ENCODE measurements at places on chromosomes 16 and 17.

DNA sequence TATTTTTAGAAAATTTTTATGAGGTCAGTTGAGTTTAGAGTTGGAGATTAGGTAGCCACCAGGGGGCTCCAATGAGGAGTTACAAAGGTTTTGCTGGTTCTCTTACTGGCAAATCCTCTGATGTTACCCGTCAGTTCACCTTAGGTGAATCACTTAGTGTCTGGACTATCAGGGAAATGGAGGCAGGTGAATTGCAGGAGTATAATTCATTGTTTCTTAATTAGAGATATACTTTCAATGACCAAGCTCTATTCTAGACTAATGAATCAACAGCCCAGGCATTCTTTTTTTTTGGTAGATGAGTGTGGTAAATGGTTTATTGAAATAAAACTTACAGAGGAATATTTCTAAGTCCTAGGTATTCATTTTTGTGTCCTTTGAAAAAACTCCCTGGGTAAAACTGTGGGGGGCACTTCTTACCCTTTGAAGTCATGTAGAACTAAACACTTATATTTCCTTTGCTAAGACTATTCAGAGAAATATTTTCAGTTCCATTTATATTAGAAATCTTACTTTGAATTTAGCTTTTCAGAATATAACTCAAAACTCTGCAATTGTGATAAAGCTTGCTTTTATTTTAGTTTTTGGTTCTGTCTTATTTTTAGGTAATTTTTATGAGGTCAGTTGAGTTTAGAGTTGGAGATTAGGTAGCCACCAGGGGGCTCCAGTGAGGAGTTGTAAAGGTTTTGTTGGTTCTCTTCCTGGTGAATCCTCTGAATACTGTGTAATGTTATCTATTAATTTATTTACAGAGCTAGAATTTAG, 17.7 kb downstream of the PSMD11 start:
- peak; percentile 58 for DNase-seq

DNA sequence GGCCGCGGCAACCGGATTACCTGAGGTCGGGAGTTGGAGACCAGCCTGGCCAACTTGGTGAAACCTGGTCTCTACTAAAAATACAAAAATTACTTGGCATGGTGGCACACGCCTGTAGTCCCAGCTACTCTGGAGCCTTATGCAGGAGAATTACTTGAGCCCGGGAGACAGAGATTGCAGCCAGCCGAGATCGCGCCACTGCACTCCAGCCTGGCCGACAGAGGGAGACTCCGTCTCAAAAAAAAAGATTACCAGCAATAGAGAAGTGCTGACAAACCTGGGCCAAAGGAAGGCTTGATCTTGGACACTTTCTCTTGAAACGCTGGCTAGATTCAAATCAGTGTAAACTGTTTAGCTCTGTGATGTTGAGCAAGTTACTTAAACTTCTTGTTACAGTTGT, 4.3 kb downstream of the MT1H start:
- DNase-seq: peak; percentile 53

GRCh38 chr17:2634361-2634960, 41.0 kb downstream of the PAFAH1B1 start:
- DNase-seq: no peak

GRCh38 chr17:43524945-43525575, 21.1 kb downstream of the ETV4 start:
- no peak for DNase-seq

DNA sequence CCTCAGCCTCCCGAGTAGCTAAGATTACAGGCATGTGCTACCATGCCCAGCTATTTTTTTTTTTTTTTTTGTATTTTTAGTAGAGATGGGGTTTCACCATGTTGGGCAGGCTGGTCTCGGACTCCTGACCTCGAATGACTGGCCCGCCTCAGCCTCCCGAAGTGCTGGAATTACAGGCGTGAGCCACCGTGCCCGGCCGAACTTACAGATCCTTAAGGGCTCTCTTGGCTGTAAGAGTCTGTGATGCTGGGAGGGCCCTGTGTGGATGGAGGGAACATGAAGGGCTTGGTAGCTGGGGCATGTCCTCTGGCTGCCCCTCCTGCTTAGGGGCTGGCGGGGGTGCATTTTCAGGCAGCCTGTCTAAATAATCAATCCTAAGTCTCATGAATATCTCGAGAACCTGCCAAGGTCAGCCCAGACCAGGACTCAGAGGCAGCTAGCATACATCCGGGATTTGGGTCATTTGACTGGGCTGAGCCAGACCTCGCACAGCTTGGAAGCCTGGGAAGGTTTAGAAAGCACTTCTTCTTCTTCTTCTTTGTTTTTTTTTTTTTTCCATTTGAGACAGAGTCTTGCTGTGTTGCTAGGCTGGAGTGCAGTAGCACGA, 17.1 kb downstream of the SPNS3 start:
- DNase-seq: no peak

DNA sequence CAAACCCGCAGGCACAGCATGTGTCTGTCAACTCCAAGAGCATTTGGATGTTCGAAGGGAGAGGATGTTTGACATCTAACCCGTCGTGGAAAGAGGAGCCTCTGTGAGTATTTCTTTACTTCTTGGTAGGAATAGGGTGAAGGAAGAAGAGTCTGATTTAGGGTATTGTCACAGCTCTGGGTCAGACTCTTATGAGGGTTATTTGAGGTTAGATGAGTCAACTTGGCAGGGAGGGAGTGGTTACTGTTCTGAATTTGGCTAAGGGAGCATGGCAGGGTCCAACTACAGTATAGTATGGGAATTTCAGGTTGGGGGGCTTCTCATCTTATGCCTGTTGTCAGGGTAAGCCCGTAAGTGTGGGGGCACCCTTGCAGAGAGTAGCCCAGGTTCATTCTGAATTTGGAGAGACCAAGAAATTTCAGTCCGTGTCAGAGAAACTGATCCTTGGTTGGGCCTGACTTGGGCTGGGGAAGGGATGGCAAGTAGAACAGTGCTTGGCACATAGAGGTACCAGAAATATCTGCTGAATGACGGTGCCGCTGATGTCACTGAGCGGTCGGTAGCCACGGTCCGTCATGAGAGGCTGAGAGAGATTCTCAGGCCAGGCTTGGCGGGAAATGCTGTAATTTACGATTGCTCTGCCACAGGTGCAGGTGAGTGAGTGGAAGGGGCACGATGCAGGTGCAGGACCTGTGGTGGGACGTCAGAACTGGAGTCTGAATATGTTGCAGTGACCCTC, 43.2 kb downstream of the MYH3 start:
- no peak for DNase-seq

GRCh38 chr17:81381632-81382577, 13.4 kb upstream of the BAHCC1 start:
- no peak for DNase-seq

DNA sequence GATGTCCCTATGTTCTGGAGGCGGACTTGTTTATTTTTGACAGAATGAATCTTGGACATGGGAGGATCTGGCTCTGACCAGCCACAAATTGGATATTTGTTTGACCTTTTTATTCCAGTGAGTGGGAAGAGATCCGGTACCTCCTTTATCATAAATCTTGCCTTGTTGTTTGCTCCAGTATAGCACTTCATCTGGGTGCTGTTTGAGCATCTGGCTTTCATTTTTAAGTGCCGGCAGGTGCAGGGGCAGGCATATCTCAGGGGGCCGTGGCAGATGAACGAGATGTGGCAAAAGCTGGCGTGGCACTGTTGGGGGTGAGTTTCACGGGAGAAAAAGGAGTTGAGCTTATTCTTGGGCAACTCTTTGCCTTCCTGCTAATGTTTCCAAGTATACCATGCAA, 37.8 kb downstream of the MSI2 start:
- DNase-seq: no peak

DNA sequence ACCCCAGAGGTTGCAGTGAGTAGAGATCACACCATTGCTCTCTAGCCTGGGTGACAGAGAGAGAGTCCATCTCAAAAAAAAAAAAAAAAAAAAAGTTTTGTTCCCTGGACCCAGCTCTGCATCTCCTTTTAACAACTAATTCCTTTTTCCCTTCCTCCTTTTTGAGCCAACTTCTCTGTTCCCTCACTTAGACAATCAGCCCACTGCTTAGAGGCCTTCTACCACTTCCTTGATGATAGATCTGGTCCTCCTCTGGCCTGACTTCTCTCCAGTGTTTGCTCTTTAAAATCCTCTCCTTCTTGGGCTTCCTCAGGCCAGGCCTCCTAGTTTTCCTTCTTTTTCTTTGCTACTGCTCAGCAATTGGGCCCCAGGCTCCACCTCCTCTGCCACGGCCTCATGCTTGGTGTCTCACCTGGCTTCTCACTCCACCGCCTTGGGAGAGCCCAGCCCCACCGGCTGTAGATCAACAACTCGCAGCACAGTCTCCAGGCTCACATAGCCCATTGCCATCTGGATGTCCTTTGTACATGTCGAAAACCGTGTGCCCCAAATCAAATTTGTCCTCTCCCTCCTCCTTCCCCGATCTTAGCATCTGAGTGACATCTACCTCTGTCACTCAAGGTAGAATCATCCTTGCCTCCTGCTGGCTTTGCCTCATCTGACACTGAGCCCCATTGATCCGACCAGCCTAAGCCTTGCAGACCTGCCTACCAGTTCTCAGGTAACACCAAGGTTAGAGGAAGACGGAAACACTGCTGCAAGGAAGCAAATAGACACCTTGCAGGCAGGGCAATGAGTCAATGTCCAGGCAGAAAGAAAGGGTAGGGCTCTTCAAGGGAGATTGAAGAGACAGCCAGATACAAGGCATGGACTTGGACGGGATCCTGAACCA, 17.4 kb downstream of the ARHGAP27 start:
- DNase-seq: peak; percentile 58

- DNase-seq: no peak
These were observed 325.8 kb downstream of the CBLN1 start for GRCh38 chr16:48955837-48956236.

DNA sequence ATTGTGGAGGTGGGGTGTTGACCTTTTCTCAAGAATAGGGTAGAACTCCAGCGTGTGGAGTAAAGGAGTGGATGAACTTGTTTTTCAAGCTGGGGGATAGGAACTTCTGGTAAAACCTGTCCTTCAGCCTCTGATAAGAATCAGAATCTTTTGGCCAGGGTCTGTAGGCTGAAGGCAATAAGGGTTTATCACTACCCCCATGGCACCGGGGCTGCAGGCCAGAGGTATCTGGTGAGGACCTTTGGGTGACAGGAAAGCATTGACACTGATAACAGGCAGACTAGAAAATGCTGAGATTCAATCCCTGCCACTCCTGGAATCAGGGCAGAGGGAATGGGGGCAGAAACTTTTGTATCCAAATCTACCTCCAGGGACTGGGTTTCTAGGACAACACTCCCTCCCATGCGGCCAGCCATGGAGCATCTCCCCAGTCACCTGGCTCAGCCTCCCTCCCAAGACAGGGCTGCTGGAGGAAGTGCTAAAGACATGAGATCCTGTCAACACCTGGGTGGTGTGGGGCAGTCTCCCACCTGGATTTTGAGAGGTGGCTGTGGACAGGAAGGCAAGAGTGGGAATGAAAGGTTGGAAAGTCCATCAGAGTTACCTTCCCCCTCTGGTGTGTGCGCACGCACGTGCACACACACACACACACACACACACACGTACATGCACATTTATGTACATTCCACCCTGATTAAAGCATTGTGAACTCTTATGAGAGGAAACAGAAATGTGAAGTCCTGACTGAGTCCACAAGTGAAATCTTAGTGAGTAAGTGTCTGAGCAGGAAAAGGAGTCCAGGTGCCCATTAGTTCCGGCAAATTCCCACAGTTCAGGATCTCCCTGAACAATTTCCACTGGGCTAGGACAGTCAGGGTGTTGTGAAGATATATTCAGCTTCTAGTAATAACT, 53.1 kb upstream of the MARCHF10 start:
- no peak for DNase-seq

DNA sequence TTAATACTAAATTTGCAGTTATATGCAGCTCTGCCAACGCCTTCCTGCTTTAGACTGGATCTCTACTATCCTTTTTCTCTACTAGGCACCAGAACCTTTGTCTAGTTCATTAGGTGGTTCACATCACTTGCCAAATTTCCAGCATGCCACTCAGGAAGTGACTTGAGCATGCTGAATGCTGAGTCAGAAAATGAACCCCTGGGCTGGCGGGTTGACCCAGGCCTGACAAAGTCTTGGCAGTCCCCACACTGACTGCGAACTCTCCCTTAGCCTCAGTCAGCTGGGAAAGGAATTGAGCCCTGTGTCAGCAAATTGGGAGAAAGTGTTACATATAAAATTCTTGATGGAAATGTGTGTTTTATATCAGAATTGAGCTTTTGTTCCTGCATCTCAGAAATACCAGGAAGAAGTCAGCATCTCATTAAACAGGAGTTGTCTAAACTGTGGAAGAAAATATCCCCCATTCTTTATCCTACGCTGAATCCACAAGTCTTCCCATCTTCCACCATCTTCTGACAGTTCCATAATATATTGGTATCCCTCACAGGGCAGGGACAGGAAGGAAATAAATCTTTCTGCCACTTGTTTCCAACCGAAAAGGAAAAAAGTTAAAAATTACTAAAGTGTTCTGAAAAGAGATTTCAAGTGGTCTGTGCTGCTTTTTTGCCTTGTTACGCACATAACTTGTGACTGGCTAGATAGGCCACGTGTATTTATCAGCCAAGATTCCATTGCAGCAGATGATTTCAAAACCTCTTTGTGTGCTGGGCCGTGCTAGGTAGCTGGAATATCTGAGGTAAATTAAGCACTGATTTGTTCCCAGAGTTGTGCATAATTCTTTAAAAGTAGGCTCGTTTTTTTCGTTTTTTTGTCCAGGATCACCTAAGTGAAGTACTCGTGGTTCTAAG, 16.7 kb upstream of the SLC12A3 start:
- no peak for DNase-seq

GRCh38 chr16:82302042-82302727, 132.2 kb upstream of the MPHOSPH6 start:
- DNase-seq: no peak

GRCh38 chr16:57677622-57678369, 9.7 kb downstream of the ADGRG3 start:
- DNase-seq: no peak

DNA sequence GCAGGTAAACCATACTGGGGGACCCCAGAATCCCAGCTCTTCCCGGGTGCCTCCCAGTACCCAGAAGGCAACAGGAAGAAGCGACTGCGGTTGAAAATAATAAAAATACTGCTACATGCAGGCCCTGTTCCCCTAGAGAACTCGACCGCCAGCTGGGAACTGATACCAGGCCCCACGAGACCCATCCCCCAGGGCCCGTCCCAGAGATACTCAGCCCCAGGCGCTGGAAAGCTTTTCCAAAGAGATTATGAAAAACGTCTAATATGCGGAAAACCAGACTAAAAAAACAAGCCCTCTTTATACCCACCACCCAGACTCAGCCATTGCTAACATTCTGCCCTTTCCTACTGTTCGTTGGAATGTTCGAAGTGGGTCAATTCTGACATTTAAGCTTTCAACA, 12.9 kb upstream of the MEAK7 start:
- no peak for DNase-seq

DNA sequence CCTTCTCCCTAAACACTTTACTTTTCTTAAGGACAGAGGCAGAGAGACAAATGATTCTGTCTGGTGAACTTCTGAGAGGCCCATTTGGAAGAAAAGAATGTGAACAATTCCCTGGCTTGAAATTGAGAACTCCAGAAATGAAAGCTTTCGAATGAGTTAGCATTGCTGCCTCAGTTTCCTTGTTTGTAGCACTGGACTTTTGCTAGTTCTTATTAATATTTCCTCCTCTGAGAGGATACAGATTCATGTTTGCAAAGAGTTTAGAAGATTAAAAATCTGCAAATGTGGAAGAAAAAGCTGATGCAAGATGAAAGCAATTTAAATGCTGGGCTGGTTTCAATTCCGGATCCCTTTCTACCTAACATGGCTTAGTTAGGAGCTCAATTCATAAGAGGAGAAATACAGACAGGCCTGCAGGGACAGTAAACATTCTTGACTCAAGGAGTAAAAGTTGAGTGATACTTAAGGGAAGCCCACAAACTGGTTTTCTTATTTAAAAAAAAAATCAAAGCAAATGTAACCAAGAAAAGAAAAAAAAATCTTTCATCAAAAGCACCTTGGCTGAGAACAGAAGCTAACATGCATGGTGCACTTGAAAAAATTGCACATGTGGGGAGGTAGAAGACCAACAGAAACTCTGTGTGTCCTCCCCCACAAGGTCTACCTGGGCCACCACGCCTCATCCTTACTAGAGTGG, 27.1 kb downstream of the HNF1B start:
- no peak for DNase-seq

All from inflammatory macrophage (primary cell).